ENCODE measurements at places on chromosomes 2 and 18.

DNA sequence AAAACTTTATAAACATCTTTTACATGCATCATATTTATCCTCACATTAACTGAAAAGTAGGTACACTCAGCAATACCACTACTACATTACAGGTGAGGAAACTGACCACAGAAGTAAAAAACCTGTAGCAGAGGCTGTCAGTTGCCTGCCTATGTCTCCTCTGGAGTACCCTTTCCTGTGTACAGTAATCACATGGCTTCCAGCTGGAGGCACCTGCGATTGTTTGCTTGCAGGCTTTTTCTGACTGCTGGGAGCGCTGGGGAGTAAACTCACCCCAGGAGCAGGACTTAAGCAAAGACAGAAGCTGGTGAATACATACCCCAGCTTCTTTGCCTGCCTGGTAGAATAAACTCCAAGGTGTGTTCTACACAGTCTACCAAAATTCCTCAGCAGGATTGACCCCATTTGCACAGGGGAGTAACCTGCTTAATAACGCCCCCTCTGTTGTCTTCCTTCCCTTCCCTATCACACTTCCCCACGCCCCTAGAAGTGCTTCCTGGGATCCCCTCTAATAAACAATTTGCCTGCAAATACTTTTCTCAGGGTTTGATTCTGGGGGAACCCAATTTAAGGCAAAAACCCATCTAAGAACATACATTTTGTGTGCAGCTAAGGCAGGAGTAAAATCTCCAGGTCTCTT lies 138.9 kb downstream of the PTH2R start:
- DNase-seq: no peak

DNA sequence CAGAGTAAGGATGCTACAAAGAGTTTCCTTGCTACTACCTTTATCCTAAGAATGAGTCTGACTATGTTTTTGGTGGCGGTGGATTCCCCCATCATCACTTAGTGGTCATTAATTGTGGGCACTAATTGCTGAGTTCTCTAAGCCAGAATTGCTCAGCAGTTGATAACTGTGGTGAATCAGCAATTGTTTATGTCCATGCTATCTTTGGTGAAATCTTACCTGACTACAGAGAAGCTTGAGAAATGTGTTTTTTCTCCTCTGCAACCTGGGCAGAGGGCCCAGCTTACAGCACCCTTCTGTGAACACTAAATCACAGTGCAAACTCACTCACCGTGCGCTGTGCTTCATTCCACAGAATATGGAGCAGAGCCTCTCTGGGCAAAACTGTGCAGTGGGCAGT lies 683.6 kb downstream of the CNTNAP5 start:
- DNase-seq: no peak

DNA sequence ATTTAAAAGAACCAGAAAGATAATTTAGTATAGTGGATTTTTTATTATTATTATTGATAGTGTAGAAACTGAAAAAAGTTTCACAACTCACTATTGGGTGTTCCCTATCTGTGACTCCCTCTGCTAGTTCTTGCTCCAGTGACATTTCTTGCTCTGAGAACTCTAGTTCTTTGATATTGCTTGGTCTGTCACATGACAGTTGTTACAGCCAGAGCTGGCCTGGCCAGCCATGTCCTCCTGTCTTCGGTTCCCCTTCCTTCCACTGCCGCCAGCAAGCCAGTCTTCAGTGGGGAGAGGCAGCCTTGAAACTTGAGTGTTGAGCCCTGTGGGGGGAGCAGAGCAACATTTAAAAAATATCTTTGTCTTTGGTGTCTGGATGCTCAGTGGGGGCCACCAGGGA lies 7.6 kb upstream of the THOC1 start:
- no peak for DNase-seq

DNA sequence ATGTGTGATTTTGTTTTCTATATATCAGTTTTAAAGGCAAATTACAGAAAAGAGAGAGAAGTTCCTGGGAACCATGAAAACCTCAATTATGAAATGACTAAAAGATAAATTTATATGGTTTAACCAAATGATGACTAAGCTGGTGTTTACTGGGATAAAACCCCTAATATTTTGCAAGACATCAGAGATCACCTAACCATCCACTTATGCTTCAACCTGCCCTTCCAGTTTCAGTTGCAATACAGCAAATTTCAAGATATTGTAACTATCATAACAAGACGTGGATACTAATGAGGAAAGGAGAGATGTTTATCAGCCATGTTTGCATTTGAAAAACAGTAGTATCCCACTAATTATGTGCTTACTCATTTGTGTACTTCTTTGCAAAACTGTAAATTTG lies 108.2 kb downstream of the GAREM1 start:
- DNase-seq: no peak

- peak; percentile 50 for DNase-seq
Measured at GRCh38 chr2:239279508-239280295, 121.1 kb downstream of the HDAC4 start.

DNA sequence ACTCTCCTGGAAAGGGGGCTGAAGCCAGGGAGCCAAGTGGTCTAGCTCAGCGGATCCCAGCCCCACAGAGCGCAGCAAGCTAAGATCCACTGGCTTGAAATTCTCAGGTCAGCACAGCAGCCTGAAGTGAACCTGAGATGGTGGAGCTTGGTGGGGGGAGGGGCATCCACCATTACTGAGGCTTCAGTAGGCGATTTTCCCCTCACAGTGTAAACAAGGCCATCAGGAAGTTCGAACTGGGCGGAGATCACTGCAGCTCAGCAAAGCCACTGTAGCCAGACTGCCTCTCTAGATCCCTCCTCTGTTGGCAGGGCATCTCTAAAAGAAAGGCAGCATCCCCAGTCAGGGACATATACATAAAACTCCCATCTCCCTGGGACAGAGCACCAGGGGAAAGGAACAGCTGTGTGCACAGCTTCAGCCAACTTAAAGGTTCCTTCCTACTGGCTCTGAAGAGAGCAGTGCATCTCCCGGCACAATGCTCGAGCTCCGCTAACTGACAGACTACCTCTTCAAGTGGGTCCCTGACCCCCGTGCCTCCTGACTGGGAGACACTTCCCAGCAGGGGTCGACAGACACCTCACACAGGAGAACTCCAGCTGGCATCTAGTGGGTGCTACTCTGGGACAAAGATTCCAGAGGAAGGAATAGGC lies 282.3 kb upstream of the EPC2 start:
- DNase-seq: no peak

GRCh38 chr18:2609604-2610003 lies 38.2 kb downstream of the NDC80 start:
- no peak for DNase-seq

GRCh38 chr2:88250404-88250803 lies 80.3 kb downstream of the THNSL2 start:
- DNase-seq: no peak

DNA sequence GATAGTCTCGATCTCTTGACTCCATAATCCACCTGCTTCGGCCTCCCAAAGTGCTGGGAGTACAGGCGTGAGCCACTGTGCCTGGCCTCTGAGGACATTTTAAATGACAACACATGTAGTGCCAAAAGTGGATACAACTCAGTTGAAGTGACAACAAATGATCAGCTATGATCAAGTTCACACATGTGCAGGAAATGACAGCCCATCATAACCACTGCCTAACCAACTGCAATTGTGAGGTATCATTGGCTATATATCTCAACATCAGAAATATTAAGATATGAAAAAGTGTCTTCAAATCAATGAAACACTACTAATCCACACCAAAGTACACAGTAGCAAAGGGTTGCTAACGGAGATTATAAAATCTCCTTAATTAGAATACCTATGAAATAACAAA lies 84.8 kb downstream of the DTNB start:
- DNase-seq: no peak

DNA sequence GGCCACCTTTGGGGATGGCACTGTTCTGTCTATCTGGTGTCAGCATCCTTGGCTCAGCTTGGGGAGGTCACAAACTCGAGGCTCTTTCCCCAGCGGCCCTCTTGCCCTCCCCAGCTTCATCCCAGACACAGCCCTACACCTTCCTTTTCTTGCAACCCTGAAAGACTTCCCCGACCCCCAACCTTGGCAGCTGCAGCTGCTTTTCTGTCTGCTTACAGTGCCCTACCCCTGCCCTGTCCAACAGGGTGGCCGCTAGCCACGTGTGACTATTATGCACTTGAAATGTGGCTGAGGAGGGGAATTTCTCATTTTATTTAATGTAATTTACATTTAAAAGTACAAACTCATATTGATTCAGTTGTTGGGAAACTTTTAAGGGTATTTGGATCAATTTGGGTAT lies 41.3 kb downstream of the NGEF start:
- no peak for DNase-seq

DNA sequence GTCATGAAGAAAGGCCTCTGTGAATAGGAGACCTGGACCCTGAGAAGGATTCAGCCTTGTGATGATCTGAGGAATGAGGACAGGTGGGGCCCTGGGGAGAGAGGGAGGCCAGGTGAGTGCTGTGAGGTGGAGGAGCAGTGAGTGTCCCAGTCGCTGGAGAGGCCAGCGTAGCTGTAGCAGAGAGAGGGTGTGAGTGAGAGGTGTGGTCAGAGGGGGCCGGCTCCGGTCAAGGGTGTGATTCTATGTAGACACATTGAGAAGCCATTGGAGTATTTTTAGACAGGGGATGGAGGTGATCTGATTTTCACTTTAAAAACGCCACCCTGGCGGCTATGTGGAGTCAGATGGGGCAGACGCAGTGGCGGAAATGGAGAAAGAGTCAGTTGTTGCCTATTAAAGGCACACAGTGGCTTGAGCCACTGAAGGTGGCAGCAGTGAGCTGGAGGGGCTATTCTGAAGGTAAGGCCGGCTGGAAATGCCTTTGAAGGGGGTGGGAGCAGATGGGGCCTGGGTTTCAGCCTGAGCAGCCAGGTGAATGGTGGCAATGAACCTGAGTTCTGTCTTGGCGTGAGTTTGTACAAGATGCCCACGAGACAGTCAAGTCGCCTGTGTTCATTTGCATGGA lies 55.6 kb downstream of the GREB1 start:
- peak; percentile 78 for DNase-seq

- DNase-seq: no peak
Measured at GRCh38 chr2:8235419-8235818, 446.4 kb upstream of the ID2 start.

GRCh38 chr2:229752970-229753729 lies 38.8 kb upstream of the DNER start:
- no peak for DNase-seq

- DNase-seq: no peak
Measured at GRCh38 chr18:43485545-43485963, 208.3 kb upstream of the SYT4 start.

DNA sequence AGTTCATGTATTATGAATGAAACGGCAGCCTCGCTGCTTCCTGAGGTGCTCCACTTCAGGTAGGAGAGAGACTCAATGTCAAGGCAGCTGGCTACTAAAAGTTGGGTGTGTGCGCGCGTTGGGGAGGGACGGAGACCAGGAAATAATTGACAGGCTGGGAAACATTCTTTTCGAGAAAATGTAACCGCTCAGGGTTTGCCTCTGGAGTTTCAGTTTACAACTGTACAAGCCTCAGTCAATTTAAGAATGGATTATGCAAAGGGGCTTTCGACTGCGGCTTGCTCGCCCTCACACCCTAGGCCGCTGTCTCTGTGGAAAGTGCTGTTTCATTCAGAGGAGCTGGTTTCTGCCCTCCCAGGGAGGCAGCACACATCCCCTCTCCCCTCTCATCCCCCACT lies 4.4 kb upstream of the SPRED2 start:
- DNase-seq: peak; percentile 51

GRCh38 chr2:233966388-233966787 lies 49.2 kb downstream of the TRPM8 start:
- no peak for DNase-seq

DNA sequence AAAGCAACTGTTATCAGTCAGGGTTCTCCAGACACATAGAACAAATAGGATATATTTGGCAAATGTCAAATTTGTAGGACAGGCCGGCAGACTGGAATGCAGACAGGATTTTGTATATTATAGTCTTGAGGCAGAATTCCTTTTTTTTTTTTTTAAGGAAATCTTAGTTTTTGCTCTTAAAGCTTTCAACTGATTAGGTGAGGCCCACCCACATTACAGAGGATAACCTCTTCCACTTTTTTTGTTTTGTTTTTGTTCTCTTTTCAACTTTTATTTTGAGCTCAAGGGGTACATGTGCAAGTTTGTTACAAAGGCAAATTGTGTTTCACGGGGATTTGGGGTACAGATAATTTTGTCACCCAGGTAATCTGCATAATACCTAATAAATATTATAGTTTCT lies 350.2 kb upstream of the CHAC2 start:
- no peak for DNase-seq

DNA sequence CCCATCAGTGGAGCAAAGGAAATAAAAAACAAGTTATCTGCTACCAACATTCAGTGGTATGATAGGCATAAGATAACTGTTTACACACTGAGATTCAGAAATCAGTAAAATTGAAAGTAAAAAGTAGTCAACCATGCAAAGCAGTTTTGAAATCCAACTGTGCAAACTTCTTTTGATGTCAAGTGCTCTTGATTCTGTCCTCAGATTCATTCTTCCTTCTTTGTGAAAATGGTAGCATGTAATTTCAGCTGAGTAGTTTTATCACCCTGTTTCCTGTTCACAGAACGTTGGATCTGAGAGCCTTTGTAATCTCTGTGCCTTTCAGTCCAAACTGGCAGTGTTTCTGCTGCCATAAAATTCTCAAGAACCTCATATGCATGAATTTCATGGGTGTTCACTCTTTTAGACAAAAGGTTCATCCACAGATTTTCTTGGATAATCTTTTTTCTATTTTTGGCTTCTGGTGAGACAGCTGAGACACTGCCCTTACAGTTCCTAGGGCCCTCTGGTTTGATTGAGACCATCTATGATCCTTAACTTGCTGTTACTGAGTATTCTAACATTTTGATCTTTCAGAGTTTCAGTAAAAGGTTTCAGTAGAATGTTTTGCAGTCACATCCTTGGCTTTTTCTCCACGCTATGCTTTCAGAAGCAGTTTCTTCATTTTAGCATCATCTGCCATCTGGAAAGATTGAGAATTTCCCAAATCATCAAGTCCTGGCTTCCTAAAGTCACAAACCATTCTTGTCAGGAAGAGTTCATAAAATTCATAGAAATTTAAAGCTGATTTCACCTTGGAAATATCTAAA lies 272.3 kb upstream of the EPHA4 start:
- DNase-seq: no peak
